ENCODE measurements at places on chromosomes 3 and 15.

GRCh38 chr3:155112661-155113389, 32.7 kb downstream of the MME start:
- no peak for DNase-seq

DNA sequence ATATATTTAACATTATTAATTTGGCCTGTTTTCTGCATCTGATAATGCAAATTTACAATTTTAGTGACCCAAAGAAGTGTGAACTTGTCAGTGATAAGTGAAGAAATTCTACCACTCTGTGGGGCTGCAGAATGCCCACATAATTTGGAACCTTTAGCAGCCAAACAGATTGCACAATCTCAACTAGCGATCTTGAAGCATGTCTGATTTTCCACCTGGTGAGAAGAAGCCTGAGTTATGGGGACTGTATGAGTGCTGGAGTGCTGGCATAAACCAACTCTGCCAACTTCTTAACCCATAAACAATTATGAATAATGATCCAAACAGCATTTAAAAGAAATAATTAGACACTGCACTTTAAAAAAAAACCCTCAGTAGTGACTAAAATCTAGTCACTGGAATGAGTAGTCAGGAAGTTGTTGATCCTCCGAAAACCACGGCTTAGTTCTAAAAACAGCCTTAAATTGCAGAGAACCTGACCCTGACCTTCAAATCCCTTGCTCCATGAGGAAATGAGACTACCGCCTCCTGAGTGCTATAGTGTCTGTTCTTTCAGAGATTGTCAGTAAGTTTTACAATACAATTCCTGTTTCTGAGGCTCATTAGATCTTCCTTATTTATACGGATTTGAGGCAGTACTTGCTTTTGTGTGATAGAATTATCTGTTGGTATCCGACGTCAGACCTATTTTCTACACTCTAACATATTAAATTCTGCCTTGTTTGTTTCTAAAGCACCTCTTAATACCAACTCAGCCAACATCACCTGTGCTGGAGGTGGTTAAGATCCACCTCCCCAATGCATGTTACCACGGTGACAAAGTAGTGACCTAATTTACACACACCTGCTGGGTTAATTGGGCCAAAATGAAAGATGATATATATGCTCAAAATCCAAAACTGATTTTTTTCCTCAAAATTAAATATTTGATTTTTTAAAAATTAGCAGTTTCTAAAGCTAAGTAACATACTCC, 267.7 kb downstream of the ZBTB20 start:
- DNase-seq: no peak

DNA sequence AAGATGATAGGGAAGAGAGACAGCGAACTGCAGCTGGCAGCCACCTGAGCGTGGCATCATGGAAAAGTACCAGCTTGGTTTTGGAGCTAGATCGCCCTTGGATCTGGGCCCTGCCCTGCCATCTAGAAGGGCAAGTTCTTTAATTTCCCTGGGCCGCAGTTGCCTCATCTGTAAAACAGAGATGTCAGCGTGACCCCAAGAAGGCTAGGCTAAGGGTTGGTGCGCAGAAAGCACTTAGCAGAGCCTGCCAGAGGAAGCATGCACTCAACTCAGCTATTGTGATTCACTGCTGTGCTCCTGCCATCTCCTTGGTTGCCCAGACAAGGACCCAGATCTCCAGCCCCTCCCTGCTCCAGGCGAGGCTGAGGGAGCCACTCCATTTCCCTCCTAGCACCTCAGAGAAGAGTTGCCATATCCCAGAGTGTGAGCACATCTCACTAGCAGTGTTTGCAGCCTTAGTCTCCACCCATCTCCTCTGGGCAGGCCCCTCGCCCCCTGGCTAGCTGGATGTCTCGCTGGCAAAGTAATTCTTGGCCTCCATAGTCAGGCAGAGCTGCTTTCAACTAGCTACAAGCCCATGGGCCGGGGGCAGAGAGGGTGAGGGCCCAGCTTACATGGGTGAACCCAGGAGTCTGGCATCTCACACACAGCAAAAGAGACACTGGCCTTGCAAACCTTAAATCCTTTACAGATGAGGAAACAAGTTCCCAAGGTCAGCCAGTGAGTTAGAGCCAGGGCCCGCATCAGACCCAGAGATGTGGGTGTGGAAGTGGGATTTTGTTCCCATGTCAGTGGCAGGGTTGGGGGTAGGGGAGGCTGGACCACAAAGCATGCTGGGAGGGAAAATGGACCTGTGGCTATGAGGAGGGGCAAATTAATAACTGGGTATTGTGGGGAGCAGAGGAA, 280.7 kb upstream of the TLE3 start:
- DNase-seq: no peak

DNA sequence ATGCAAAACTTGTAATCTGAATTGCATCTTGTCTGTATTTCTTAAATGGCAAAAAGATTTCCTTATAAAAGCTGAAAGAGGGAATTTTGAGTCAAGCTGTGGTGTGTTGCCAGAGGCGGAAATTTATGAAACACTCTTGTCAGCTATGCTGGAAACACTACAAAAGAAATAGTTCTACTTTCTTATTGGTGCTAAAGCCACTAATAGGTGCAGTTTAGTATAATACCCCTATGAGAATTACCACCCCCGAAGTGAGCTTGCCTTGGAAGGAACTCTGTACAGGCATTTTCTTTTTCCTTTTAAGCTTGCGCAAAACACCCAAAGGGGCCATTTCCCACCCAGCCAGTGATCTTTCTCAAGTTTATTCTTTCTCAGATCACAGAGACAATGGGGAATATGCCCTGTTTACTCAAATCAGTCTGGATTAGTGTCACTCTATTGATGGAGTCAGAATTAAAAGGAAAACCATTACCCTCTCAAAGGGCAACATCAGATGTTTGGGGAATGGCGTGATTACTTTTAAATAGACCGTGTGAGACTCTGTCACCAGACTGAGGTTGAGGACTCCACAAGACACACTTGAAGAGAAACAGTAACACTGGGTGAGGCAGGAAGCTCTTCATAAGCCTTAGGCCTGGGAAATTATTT, 166.0 kb downstream of the TP63 start:
- DNase-seq: no peak

DNA sequence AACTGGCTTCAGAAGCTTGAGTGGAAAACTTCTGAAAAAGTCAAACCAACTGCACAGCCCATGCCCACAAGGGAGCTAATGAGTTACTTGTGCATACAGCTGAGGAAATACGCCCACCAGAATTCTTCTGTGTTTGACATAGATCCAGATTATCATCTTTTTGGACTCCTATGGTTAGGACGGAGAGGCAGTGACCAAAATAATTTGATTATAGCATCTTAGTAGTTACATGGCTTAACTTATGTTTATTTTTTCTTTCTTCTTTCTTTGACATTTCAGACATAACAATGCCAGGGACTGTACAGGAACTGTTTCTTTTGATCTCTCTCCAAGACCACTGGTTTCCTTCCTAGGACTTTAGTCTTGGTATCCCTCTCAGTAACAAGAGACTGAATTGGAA, 246.1 kb upstream of the RASGRP1 start:
- DNase-seq: no peak

DNA sequence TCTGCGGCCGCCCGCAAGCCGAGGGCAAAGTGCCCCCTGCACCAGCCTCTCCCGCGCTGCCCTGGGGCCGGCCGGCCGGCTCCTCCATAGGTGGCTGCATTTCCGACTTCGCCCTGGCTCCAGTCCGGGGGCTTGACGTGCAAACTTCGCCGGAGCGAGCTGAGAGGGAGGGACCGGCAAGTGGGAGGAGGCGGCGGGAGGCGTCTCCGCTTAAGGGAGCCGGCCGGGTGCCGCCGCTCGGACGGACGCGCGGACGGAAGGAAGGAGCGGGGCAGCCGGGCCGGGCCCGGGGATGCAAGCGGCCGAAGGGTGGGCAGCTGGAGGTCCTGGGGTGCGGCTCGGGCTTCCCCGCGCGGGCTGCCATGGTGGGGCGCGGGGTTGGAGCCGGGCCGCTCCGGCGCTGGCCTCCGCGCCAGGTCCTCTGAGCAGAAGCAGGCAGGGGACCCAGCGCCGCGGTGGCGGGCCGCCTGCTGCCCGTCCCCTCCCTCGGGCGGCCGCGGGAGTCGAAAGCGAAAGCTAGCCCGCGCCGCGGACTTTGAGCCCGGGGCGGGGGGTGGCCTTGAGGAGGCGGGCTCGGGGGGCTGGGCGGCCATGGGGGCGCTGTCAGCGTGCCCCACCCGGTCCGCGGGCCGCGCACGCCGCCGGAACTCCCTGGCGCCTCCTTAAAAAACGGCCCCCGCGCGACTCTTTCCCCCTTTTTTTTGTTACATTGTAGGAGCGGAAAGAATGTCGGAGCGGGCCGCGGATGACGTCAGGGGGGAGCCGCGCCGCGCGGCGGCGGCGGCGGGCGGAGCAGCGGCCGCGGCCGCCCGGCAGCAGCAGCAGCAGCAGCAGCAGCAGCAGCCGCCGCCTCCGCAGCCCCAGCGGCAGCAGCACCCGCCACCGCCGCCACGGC, at the start of gene SCAANT1:
TSS of gene SCAANT1 (minus strand) at position 511 of the 895 bp plus-strand sequence.
- peak; percentile 94 for DNase-seq

- DNase-seq: no peak
Observed at GRCh38 chr15:41804361-41804760, 23.5 kb upstream of the JMJD7 start.

- DNase-seq: no peak
Observed at GRCh38 chr15:51755790-51756189, 4.4 kb downstream of the TMOD2 start.

GRCh38 chr3:155554777-155555451, 190.0 kb downstream of the PLCH1 start:
- peak; percentile 7 for DNase-seq

DNA sequence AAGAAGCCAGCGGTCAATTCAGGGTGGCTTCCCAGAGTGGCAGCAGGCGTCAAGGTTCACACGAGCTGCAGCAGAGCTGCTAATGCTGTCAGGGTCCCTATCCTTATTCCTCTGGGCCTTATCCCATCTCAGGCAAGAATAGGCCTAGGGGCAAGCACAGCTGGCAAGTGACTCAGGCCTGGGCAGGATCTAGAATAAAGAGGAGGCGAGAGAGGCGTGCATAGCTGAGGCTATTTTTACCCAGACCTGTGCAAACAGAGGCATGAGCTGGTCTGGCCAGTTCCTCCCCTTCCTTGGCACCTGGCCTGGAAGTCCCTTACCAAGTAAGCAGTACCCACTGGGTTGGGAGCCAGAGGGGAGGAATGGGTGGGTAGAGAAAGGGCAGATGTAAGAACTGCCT, 12.2 kb upstream of the VIPR1 start:
- DNase-seq: no peak

- DNase-seq: no peak
Observed at GRCh38 chr3:155443815-155444214, 150.3 kb upstream of the STRIT1 start.

DNA sequence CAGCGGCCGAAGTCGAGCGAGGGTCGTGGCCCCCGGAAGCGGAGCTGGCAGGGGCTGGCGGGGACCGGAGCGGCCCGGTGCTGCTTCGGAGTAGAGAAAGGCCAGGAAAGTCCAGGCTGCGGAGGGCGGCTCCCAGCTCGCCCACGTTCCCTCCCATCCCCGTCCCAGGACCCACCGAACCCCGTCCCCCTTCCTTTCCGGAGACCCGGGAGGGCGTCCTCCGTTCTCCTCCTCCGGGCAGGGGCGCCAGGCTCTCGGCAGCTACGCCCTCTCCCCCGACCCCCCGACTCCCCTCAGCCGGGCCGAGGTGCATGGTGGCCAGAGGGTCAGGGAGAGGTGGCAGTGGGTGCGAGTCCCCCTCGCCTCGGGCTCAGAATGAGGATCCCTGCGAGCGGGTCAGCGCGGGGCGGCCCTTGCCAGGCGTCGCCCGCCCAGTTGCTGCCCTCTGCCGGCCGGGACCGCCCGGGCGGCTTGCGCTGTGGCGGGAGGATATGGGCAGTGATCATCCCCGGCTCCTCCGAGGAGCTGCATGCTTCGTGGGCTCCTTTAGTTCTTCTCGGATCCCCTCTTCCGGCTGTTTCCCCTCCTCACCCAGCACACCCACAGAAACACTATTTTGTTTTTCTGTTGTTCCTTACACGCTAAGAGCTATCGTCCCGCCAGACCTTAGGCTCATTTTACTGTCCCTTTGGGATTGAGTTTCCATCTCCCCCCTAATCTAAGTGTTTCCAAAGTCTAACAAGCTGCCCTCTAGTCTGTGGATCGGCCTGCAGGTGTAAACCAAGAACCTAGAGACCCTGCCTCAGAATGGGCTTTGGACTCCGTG, 744 bp upstream of the ALDH1A2 start:
- no peak for DNase-seq

GRCh38 chr3:134680796-134681521, 30.1 kb upstream of the KY start:
- no peak for DNase-seq

DNA sequence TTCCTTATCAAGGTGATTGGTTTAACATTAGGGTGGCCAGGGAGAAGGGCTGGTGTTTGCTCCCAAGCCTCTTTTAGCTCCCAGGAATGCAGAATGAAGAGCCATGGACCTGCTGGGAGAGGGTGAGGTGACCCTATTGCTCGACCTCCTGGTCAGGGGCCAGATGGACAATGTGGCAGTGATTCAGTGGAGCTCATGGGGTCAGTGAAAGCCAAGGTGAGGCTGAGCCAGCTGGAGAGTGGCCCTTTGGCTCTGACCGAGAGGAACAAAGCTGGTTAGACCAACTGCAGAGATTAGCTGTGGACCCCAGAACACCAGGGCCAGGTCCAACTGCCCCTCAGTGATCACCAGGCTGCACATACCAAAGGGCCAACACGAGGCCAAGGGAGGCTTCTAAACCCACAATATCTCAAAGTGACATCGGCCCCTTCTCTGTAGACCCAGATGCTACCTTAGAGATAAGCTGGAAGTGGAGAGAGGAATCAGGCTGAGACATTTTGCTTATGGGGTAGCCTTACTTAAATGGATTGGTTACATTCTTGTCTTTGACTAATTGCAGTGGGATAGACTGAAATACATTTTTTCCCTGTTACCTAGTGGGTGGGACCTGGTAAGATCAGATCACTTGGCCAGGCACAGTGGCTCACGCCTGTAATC, 15.8 kb upstream of the BTBD1 start:
- DNase-seq: no peak

- DNase-seq: no peak
Observed at GRCh38 chr15:101615986-101616848, 36.0 kb downstream of the TM2D3 start.

GRCh38 chr3:107690522-107691138, 167.9 kb downstream of the BBX start:
- peak; percentile 77 for DNase-seq

DNA sequence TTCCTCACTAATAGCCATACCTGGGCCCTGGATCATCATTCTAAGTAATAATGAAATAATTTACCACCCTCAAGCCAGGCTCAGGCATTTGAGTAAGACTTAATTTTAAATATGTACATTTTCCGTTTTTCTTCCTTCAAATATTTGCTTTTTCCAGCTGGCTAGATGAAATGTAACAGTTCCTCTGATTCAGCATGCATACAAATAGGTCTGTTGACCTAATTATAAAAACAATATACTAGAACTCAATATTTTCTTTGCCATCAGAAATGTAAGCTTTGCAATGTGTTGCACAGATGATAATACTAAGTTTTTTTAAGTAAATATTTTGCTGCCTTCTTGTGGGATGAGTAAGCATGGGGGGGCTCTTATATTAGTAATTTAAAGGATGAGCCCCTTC, 91.6 kb downstream of the FEZF2 start:
- DNase-seq: no peak

DNA sequence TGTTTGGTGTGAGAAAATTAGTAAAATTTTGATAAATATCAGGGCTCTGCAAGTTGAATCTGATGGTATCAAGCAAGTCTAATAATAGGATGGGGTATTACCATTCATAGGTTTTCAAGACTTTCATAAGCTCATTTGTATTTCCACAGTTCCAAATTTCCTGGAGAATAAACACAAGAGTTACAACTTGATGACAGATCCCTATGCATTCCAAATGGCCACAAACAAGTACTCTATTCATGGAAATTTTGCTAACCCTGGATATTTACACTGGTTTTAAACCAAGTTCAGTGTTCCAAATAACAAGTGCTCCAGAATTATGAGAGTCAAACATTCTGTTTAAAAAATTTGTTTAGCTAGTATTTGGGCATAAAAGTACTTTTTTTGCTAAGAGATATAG, 75.0 kb upstream of the CNTN6 start:
- DNase-seq: no peak

Data from OCI-M1 (cell line).